ENCODE measurements at places on chromosomes 12 and 14. TPM values are rescaled to one million over a fixed set of nuclear protein-coding genes. Genes with fewer than 3 reads are reported as not detected.

DRAM1 gene
- polyA plus RNA-seq, result 18.5 TPM

RNASE7 gene
- 1.6 TPM for polyA plus RNA-seq

ANKS1B gene
- polyA plus RNA-seq, result 3.5 TPM

DNA sequence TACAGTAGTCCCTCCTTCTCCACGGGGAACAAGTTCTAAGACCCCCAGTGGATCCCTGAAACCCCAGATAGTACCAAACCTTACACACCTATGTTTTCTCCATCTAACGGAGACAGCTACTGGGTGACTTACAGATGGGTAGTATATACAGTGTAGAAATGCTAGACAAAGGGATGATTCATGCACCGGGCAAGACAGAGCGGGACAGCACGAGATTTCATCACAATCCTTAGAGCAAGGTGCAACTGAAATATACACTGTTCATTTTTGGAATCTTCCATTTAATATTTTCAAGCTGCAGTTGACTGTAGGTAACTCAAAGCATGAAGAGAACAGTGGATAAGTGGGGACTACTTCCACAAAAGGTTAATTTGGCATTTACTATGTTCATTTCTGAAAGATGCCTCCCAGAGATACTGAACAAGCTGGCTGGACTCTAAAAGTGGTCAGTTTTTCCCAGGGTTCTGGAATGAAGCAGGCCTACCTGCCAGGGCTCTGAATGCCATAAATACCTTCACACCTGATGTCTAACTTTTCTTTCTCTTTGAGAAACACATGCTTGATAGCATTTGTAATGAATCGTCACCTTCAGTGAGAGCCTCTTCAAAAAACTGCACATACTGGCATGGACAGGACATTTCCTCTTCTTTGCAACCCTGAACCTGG, 127.7 kb upstream of the FOXN3 start:
- no peak for DNase-seq

DNA sequence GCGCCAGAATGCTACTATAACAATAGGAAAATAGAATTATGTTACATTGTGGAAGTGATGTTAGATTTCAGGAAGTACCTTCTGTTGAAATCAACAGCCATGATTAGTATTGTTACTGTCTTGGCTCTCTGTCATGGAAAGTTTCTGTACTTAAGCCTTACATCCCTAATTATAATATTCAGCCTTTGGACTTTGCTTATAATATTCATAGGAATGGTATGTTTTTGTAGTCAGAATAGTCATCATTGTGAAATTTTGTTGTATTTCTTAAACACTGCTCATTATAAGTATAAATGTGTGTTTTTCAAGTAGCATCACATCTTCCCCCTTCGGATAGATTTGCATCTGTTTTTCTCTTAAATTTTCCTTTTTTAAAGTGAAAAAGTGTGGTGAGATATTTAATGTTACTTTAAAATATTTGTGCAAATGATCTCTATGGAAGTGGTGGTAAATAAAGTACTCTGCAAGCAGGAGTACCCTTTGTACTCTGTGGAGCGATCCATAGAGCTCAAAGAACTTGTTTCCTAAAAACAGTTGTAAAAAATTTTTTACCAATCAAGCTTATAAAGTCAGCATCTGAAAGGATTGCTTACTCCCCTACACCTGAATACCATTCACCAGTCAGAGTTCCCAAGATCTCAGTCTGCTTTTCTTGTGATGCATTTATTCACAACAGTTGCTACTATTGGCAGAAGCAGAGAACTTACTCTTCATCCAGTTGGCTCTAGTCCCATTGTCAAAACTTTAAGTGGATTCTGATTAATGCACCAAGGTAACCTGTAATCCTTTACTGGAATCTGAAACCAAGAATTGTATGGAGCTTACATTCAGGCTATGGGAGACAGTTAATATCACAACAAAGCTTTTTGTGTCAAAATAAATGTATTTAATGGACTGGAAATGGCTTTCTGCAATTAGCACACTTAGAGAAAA, 87.8 kb downstream of the RIC8B start:
- no peak for DNase-seq

GRCh38 chr12:59282999-59283398, 312.8 kb upstream of the SLC16A7 start:
- DNase-seq, result no peak

DNA sequence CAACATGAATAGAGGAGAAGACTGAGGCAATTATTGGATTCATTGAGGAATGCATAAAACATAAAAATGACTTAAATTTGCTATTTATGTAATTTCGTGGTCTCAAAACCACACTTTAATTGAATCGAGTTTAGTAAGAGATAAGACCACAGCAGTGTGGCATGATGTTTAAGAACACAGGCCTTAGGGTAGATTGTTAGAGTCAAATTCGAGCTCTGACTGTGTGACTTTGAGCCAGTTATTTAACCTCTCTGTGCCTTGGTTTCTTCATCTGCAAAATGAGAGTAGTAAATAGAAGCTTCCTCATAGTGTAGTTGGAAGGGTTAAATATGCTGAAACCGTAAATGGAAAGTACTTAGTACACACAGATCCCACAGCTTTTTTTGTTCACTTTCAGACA, 9.3 kb upstream of the SSTR1 start:
- DNase-seq, result no peak

DNA sequence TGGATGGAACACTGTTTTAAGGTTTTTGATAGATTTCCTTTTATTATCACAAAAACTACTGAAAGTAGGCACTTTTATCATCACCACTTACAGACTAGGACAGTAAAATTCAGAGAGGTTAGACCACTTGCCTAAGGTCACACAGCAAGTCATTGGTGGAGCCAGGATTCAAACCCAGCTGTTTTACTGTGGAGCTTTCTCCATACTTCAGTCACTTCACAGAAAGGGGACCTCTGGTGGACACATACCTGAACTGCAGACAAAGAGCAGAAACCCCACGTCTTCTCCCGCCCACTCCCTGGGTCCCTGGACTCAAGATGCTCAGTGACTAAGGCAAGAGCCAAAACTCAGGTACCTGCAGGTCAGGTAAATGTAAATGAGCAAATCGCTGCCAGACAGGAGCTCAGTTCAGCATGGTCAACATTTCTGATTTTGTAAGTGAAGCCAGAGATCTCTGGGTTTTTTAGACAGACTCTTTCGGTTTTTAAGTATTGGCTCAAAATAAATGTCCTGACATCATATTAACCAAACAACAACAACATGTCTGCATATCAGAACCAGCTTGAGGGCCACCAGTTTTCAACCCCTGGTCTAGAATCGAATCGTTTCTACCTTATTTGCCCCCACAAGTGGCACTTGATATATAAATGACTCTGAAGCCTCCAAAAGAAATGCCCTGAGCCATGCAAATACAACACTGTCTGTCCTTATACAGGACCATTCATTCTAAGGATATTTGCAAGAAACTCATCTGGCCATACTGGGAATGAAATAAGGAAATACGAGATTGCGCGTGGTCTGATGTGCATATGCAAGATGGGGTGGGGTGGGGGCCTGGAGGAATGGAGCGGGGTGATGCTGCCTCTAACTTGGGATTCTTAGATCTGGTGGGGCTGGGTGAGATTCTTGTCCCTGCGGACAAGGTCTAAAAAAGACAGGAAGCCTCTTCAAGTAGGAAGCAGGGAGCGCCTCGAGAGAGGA, 110.9 kb downstream of the KSR2 start:
- peak; percentile 40 for DNase-seq

DNA sequence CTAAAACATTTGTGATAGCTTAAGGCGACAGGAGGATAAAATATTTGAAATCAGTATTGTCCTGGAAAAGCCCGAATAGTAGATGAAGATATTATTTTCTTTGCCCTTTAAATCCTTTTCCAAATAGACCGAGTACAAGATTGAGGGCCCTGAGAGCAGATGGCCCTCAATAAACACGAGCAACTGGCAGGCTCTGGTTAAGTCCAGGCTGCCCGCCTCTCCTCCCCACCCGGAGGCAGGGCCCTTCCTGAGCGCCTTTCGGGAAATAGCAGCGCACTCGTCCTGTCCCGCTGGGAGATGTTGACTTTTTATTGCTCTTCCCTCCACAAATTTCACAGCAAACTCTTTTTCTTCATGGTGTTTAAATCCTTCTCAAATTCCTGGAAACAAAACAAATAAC, 50.8 kb upstream of the MAX start:
- no peak for DNase-seq

SERPINA4 gene
- 0.41 TPM for polyA plus RNA-seq
